ENCODE measurements at places on chromosomes 1 and 21. TPM values are rescaled to one million over a fixed set of nuclear protein-coding genes. Genes with fewer than 3 reads are reported as not detected.

Gene CYP4B1
- total RNA-seq, result not detected

Gene MSH4
- total RNA-seq, result not detected

Gene AGBL4
- total RNA-seq, result not detected

Gene CLCA2
- total RNA-seq, result 0.51 TPM

Gene CLCA4
- total RNA-seq, result not detected

Gene FALEC
- total RNA-seq, result not detected

Gene ACTA1
- not detected for total RNA-seq

Gene EPHB2
- total RNA-seq, result 9.0 TPM

Gene LCE1B
- total RNA-seq, result not detected

Gene S100A10
- total RNA-seq, result 60.7 TPM

Gene UTS2
- total RNA-seq, result not detected

Gene MYOG
- total RNA-seq, result not detected
